ENCODE measurements at places on chromosomes 7 and 10.

GRCh38 chr7:21690705-21691104 lies 147.9 kb downstream of the DNAH11 start:
- DNase-seq = no peak

DNA sequence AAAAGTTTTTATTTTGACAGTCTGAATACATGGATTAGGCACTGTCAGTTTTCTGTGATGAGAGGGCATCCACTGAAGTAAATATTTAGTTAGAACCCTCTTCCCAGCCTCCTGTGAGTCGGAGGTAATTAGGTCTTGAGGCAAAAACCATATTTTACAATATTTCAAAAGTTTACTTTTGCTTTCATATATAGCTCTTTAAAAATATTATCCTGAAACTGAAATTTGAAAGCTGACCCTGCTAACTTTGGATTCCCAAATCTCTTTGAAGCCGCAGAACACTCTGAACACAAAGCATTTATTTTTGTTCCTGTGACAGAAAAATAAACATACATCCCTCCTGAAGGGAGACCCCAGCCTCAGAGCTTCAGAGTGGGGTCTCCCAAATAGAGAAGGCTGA lies 317.4 kb downstream of the KIF20B start:
- no peak for DNase-seq

- DNase-seq = no peak
Measured at GRCh38 chr7:67990716-67991115, 994.1 kb downstream of the TYW1 start.

GRCh38 chr10:11877591-11877905 lies 54.4 kb downstream of the PROSER2 start:
- DNase-seq = no peak

- DNase-seq = no peak
Measured at GRCh38 chr10:114520453-114520852, 116.2 kb upstream of the AFAP1L2 start.

GRCh38 chr10:19144206-19144605 lies 95.6 kb downstream of the MALRD1 start:
- no peak for DNase-seq

- peak; percentile 95 for DNase-seq
Measured at GRCh38 chr10:72319416-72320254, 35.1 kb downstream of the DNAJB12 start.

- no peak for DNase-seq
Measured at GRCh38 chr7:76509931-76510877, at the start of gene UPK3B. Gene UPK3B (plus strand): TSS chr7:76510552. CDS start chr7:76510653, 101 bp downstream.

DNA sequence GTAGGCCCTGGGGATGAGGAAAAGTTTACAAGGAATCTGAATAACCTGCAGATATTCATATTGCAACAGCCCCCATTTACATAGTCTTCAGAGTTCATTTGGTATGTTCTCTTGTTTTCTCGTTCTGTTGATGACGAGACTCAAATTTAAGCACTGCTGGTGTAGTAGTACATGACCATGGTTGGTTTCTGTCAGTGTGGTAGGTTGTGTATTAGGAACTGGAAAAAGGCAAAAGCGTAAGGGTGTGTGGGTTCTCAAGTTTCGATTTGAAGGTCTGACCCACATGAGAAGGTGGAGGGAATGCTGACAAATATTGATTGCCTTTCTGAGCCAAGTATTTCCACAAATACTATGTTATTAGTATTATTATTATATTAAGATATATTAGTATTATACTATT lies 151.7 kb downstream of the AUTS2 start:
- DNase-seq = no peak

- DNase-seq = no peak
Measured at GRCh38 chr10:6780008-6780677, 200.1 kb upstream of the PRKCQ start.

DNA sequence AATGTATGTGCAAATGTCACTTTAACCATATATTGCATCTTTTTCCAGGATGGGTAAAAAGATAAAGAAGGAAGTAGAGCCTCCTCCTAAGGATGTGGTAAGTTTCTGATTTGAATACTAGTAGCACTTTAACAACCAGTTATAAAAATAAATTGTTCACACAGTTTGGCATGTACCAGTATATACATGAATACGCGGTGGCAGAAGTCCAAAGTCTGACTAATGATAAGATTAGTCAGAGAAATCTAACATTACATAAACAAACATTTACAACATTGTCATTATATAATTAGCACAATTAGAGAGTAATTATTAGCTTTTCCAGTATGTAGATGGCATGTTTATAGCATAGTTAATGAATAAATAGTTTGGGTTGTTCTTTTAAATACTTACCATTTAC lies 4.1 kb downstream of the ARMC3 start:
- no peak for DNase-seq

- DNase-seq = no peak
Measured at GRCh38 chr10:62705789-62706188, 98.7 kb upstream of the ADO start.

GRCh38 chr10:114478281-114478680 lies 74.0 kb upstream of the AFAP1L2 start:
- no peak for DNase-seq

DNA sequence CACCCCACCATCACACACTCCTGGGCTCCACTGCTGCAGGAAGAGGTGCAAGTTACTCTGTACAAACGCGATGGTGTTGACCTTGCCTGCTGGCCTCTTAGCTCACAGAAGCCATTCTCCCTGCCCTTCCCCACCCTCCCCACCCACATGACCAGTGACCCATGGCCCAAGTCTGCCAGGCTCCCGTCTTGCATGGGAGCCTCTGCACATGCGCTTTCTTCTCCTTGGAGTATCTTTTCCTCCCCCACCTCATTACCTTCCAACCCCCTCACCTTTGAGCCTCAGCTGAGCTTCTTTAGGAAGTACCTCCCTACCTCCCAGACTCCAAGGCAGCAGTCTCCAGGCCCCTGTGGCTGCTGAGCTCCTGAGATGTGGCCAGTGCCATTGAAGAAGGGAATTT lies 337.7 kb upstream of the ZNF32 start:
- DNase-seq = no peak

GRCh38 chr7:21771266-21771665 lies 174.4 kb downstream of the CDCA7L start:
- DNase-seq = no peak

DNA sequence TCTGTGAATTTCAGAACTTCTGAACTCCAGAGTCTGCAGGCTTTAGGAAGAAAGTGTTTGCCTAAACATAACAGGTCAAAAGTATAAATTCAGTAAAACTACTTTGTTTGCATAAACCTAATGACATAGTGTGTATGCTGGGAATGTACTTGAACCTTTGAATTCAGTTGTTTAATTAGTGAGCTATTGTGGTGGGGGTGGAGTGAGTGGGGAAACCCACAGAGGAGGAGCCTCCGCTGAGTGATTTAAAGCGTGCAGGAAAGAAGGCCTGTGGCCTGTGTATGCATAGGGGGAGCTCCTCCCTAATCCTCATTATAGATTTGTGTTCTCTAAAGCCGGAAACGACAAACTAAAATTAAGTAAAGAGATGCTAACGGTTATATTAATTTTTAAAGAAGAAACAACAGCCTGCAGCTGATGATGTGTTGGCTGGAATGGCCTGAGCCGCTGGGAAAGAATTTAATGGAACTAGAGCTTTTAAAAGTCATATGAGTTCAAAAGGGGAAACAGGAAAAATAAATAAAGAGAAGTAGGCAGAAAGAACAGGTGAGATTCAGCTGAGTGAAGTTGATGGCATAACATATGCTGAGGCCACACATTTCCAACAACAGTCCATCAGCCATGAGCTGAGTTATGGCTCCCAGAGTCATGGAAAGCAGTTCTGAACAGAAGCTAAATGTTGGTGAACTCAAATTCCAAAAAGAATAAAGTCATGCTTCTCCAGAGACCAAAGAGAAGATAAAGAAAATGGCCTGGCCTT lies 595.0 kb downstream of the GRM8 start:
- no peak for DNase-seq

- DNase-seq = no peak
Measured at GRCh38 chr7:25832456-25832855, 319.5 kb upstream of the NFE2L3 start.

- no peak for DNase-seq
Measured at GRCh38 chr7:37247861-37248260, 200.8 kb downstream of the ELMO1 start.

GRCh38 chr7:155553871-155554270 lies 7.5 kb upstream of the CNPY1 start:
- no peak for DNase-seq

DNA sequence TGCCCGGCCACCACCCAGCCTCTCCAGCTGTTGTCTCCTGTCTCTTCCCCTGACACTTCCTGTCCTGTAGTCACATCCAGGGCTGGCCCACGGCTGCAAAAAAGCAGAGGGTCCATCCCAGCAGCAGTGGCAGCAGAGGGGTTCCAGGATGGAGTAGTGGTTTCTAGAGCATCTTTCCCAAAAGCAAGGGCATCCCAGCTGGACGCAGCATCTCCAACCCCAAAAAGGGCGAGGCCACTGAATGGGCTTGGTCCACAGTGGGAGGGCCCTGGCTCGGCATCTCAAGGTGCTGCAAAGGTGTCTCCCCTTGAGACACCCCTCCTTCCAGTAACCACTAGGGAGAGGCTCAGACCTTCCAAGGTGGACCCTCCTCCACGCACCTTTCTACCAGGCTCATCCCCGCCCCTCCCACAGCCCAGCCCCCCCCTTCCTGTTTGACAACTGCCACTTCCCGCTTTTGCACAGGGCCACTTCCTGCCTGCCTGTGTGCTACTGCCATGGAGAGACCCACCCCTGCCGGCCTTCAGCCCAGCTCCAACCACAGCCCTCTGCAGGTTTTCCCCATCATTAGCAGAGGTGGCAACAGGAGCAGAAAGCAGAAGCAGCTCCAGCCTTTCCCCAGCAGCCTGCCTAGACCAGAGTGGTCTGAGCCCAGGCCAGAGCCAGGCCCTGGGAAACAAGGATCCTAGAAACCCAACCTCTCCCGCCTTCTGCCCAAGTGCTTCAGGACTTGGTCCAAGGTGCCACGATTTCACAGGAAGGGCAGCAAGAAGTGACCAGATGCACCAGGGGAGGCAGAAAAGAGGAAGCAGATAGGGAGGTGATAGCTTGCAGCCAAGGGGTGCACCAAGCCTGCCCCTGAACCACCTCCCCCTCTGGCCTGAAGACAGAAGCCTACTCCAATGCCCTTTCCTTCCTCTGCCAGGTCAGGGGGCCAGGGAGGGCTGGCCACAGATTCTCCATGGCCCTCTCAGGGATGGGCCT lies 8.6 kb downstream of the CAMK2G start:
- DNase-seq = peak; percentile 65

- no peak for DNase-seq
Measured at GRCh38 chr7:20794676-20795075, 8.0 kb upstream of the SP8 start.

DNA sequence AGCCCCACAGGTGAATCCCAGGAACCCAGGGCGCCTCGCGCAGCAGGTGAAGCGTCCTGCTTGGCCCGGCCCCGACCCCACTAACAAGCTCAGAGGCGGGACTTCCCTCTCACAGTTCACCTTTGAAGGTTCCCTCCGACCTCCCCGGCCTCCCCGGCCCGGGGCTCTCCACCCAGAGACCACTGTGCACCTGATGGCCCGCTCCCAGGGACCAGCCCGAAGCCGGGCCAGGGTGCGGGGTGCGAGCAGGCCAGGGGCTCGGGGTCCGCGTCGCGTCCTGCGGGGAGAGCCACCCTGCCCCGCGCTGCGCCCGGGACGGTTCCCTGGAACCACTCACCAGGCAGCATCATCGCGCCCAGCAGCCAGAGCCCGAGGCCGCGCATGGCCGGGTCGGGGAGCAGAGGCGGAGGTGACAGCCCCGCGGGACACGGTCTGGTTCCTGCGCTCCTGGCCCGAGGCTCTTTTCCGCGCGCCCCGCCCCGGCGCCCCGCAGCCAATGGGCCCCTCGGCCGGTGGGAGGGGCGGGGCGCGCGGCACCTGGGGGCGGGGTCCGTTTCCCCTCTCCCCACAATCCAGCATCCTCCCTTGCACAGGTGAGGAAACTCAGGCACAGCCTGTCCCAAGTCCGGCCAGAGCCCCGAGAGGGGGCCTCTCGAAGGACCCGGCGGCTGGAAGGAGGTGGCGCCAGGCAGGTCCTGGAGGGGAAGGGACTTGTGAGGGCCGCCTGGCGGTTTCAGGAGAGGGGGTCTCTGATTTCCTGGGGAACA lies at the start of gene ADAM8:
Gene ADAM8 (minus strand): TSS at position 434 of the 767 bp plus-strand sequence. CDS start 51 bp downstream, at position 383.
- DNase-seq = peak; percentile 86

DNA sequence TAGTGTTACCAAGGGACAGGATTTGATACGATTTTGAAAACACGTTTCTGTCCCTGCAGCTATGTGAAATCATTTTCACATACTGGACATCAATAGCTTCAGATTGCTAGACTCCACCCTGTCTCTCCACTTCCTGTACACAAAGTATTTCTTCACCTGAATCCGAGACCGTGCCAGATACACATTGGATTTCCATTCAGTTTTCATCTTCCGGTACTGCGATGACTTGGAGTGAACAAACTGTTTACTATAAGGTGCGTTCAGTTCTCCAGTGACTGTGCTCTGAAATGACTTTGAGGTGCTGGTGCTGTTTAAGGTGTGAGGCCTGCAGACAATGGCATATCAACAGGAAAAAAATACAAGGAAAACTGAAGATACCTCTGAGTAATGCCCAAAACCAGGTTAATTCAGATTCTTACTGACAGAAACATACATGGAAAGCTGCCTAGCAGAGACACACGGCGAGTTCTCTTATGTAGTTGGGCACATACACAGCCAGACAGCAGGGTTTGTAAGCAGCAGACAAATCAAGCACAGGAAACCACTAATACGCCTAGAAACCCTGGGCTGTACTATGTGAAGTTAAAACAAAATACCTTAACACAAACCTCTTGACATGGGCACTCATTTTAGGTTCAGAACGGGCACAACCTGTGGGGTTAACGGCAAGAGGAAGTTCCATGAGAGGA lies 119.2 kb downstream of the GALNT11 start:
- peak; percentile 45 for DNase-seq

GRCh38 chr10:53843736-53844362 lies 957.2 kb downstream of the PCDH15 start:
- DNase-seq = no peak

GRCh38 chr7:82091126-82091684 lies 321.4 kb upstream of the HGF start:
- no peak for DNase-seq

- no peak for DNase-seq
Measured at GRCh38 chr10:88731296-88731695, 25.2 kb downstream of the LIPK start.

DNA sequence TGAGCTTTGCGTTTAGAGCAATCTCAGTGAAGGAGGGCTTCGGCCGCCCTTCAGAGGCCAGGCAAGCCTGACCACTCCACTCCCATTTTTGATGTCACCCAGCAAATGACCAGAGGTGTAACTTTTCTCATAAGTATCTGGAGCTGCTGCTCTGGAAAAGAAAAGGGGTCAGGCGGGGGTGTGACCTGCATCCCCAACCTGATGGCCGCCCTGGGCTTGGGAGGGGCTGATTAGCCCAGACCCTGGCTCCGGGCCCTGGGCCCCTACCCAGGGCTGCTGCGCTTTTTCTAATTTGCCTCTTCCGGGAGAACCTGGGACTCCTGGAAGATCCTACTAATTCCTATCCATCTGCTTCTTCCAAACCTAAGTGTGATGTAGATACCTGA lies 9.6 kb upstream of the EBF3 start:
- no peak for DNase-seq

DNA sequence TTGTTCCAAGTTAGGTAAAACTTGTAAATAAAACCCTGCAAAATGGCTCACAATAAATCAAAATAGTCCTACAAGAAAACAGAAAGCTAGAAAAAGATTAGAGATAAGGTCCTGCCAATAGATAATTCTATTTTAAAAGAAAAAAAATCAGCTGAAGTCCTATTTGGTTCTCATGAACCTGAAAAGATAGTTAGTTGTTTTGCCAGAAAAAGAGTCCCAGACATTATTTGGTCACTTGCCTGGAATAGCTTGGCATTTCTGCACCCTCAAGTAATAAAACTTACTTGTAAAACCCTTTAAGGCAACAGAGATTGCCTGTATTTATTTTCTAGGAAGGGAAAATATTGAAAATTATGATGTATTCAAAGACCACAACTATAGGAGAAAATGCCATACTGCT lies 47.7 kb downstream of the LRRN3 start:
- DNase-seq = no peak

All from activated T-cell treated with anti-CD3 and anti-CD28 coated beads, Interleukin-2, amount 50 U/mL, for 72 hours (primary cell).